ENCODE measurements at places on chromosomes 2 and 18. TPM values are rescaled to one million over a fixed set of nuclear protein-coding genes. Genes with fewer than 3 reads are reported as not detected.

The POTEJ gene
- total RNA-seq = not detected

The HRH4 gene
- not detected for total RNA-seq

The UGT1A8 gene
- total RNA-seq = not detected

The LAMA3 gene
- total RNA-seq = 3.3 TPM

The DPP10 gene
- not detected for total RNA-seq

The FOXD4L1 gene
- not detected for total RNA-seq

The TOGARAM2 gene
- total RNA-seq = not detected

The KCNJ3 gene
- total RNA-seq = not detected

The TMEM185B gene
- total RNA-seq = 26.1 TPM

The ASAP2 gene
- 52.3 TPM for total RNA-seq

The TRABD2A gene
- 1.1 TPM for total RNA-seq

The POTEI gene
- total RNA-seq = under 0.01 TPM

The ANKAR gene
- 3.0 TPM for total RNA-seq

The ALLC gene
- not detected for total RNA-seq

The C2orf72 gene
- total RNA-seq = not detected

The DNAJC27 gene
- 3.3 TPM for total RNA-seq

The MEP1B gene
- total RNA-seq = not detected

The SP100 gene
- total RNA-seq = 159 TPM
